ENCODE measurements at places on chromosomes 12 and 14.

DNA sequence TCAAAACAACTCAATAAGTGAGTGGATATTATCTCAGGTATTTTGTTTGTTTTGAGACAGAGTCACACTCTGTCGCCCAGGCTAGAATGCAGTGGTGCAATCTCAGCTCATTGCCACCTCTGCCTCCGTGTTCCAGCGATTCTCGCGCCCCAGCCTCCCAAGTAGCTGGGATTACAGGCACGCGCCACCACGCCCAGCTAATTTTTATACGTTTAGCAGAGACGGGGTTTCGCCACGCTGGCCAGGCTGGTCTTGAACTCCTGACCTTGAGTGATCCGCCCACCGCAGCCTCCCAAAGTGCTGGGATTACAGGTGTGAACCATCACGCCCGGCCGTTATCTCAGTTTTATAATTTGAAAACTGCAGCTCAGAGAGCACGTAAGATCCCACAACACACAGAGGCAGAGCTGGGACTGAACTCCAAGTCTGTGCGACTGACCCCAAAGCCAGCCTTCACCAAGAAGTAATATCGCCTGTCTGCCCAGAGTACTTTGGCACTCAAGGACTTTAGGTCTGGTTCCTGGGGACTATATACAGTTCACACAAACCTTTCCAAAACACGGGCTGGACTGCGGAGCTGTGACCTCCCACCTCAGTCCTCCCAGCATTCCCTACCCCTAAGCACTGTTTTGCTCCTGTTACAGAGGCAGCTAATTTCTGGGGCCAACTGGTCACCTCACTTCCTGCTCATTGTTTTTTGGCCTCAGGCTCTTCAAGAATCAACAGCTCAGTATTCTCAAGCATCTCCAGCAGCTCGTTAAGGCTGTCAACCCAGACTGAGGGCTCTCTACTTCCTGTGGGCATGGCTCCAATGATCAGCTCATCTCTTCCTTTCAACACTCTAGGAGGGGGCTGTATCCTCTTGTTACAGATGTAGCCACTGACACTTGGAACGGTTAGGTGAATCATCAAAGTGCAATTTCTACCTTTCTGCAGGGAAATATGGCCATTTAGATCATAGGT lies 22.5 kb downstream of the TESC start:
- no peak for DNase-seq

- peak; percentile 27 for DNase-seq
Observed at GRCh38 chr14:100892496-100893227, 10.9 kb downstream of the RTL1 start.

GRCh38 chr12:12046401-12046800 lies 24.3 kb upstream of the BCL2L14 start:
- no peak for DNase-seq

- no peak for DNase-seq
Observed at GRCh38 chr12:122036153-122036552, 14.5 kb downstream of the BCL7A start.

DNA sequence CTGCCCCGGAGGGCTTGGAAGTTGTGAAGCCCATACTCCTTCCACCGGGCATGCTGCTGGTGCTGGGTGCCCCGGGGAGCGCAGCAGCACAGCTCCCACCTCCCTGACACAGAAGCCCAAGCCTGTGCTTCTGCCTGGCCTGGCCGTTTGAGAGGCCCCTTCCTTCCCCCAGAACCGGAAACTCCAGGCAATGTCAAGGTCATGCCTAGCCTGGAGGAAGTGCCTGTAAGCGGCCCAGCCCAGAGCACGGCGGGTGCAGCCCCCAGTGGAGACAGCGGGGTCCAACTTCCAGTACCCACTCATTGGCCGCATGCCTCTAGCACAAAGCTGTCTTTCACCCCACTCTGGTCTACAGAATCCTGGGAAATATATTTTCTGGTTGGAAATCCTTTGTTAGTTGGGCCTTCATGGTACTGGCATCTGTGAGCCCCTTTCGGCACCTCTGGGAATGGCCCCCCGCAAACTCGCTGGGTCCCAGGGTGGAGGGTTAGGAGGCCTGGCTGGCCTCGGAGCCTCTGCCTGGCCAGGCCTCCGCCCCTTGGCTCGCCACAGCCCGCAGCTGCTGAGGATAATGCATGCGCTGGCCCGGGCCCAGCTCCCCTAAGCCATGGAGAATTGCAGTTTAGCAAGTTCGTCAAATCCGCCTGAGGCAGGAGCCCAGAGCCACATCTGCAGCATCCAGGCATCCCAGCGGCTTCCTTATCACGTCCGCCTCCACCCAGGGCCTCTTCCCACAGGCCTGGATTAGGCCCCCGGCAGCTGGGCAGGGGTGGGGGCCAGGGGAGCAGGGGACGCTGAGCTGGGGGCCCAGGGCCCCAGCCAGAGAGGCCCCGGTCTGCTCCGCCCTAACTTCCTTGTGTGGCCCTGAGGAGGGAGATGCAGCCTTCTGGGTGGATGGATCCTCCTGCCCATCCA lies 48.9 kb upstream of the DLK1 start:
- peak; percentile 84 for DNase-seq

- DNase-seq: no peak
Observed at GRCh38 chr12:108080363-108080762, 48.7 kb upstream of the WSCD2 start.

DNA sequence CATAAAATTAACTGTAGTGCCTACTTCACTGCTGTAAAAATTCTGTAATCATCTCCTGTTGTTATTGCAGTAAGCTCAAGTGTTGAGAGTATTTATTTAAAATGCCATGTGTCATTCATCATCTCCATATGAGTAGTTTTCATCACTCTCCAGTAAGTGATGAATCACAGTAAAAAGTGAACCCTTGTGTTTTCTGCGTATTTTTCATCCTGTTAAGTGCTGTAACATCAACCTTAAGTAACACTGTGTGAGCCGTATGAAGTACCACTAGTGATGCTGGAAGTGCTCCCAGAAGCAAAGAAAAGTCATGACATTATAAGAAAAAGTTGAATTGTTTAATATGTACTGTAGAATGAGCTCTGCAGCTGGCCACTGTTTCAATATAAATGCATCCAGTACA lies 55.4 kb downstream of the SLCO1B3 start:
- DNase-seq: no peak

DNA sequence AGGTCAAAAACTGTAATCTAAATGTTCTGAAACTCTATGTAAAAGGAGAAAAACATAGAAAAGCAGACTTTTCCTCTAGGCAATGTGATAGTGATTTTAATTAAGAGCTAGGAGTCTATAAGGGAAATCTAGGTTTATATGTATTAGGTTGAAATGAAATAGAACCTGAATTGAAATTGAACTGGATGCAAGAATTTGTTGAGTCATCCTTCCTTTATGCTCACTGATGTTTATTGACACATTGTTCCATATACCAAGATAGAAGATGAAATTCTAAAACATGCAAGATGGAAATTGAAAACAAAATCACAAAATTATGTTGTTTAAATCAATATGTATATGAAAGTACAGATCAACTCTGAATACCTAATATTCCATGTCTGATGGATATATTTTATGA lies 170.4 kb upstream of the FLRT2 start:
- DNase-seq: no peak

- DNase-seq: peak; percentile 39
Observed at GRCh38 chr12:51915951-51916350, 8.6 kb downstream of the ACVRL1 start.

GRCh38 chr12:63457857-63458256 lies 210.4 kb downstream of the DPY19L2 start:
- DNase-seq: no peak

GRCh38 chr14:75499084-75499875 lies 23.0 kb upstream of the BATF start:
- no peak for DNase-seq

- no peak for DNase-seq
Observed at GRCh38 chr12:123199936-123200335, 33.0 kb downstream of the MPHOSPH9 start.

- peak; percentile 30 for DNase-seq
Observed at GRCh38 chr12:51926718-51927117, 19.4 kb downstream of the ACVRL1 start.
